K562 (cell line): ENCODE measurements at places on chromosomes 12 and 14.

DNA sequence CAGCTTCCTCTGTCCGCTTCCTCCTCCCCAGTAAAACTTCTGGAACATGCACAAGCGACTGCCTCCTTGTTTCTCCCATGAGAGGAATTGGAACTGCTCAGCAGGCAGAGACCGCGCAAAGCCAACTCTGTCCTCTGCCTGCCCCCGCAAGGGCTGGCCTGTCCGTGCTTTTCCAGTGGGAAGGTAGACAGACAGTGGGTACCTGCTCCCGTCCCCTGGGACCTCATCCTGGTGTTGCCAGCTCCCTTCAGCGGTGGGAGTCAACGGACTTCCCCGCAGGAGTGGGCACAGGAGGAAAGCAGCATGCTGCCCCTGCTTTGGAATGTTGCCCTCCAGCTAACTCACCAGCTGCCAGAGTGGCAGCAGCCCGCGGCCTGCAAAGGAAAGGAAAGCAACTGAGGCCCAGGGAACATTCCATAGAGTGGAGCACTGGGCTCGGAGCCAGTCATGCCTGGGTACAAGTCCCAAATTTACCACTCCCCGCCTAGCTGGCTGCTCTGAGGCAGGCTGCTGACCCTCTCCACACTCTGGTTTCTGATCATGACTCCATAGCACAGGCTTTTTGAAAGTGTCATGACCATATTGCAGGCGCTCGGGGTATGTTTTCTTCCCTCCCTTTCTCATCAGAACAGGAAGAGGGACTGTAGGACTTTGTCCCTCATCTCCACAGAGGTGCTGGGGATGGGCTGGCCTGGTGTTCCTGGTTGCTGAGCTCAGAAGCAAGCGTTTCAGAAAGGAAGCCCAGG, 89.2 kb upstream of the CLMN start:
- no peak for DNase-seq

GRCh38 chr12:92624236-92624635, 78.6 kb upstream of the PLEKHG7 start:
- DNase-seq = no peak

DNA sequence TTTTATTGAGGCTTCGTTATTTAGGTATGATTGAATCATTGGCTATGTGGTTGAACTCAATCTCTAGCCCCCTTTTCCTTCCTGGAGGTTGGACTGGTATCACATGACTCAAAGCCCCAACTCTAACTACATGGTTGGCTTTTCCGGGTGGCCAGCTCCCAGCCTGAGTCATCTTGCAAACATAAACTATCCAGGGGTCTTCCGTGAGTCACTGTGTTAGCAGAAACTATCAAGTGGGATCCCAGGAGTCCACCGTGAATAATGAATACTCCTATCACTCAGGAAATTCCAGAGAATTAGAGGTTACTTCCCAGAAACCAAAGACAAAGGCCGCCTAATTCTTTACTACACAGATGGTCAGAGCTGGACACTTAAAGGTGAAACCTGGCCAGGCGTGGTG, 19.7 kb upstream of the PLEKHD1 start:
- no peak for DNase-seq

- no peak for DNase-seq
These were observed 37.9 kb downstream of the PELI2 start for GRCh38 chr14:56156096-56156495.

DNA sequence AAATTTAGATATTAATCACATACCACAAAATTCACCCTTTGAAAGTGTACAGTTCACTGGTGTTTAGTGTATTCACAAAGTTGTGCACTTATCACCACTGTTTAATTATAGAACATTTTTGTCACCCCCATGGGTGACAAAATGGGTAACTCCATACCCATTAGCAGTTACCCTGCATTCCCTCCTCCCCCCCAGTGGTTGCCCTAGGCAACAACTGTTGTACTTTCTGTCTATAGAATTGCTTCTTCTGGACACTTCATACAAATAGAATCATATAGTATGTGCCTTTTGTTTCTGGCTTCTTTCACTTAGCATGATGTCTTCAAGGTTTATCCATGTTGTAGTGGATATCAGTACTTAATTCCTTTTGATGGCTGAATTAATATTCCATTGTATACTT, 52.7 kb downstream of the FBXO34 start:
- DNase-seq = no peak

- peak; percentile 50 for DNase-seq
These were observed 51.1 kb upstream of the CRACR2A start for GRCh38 chr12:3803865-3804472.

DNA sequence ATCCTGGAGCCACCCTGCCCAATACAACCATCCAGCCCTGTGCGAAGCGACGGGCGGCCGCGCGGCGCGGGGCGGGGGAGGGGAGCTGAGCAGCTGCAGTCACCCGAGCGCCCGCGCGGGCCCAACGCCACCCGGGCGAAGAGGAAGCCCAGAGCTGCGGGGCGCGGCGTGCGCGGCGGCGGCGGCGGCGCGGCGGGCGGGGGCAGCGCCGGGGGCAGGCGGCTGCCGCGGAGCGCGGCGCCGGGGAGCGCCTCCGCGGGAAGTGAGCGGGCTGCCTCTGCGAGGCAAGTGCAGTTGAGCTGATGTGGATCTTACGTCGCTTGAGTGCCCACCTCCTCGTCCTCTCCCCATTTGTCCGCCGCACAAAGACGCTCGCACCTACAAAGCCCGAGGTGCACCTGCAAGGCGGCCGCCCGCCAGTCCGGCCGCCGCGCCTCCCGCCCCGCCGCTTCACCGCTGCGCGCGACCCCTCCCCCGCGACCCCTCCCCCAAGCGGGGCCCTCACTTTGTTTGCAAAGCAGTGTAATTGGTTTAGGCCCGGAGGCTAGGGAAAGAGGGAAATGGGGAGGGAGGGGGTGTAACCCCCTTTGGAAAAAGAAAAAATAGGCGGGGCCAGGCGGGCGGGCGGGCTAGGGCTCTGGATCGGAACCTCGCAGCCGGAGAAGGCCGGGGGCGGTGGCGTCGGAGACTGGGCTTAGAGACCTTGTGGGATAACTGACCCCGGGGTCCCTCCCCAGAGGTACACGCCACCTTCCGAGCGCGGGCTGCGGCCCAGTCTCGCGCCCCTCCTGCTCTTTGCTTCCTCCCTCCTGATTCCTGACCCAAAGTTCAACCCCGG, at the start of the genes FOXA1 and TTC6:
TSS of gene FOXA1 (minus strand) at position 279 of the 838 bp plus-strand sequence. CDS start at position 2, 277 bp downstream.
TSS of gene TTC6 (plus strand) at position 659 of the 838 bp plus-strand sequence. CDS start 26,436 bp downstream, outside the sequence.
- DNase-seq = peak; percentile 55
